Neural progenitor cell (in vitro differentiated cells): ENCODE measurements at places on chromosomes 2 and 18.

- DNase-seq = no peak
Observed at GRCh38 chr2:126187668-126188067, 468.3 kb upstream of the GYPC start.

- DNase-seq = no peak
Observed at GRCh38 chr2:148461876-148462275, 182.7 kb upstream of the EPC2 start.

GRCh38 chr2:234969306-234970098 lies 17.7 kb downstream of the SH3BP4 start:
- no peak for DNase-seq

DNA sequence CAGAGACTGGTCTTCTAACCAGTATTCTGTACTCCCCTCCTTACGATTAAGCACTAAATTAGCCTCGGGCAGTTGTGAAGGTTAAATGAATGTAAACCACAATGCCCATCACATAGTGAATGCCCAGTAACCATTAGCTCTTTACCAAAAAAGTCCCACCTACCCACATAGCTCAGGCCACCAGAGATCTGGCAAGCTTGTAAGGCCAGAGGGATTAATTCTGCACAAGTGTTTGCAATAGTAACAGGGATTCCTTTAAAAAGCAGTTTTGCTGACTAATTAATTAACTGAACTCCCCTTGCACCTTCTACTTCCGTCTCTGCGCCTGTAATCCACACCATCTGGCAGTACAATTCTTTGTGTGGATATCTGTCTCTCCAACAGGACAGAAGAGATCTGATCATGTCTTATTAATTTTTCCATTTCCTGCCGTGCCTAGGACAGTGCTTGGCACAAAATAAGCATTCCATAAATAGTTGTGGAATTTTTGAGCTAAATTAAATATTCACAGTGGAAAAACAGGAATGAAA lies 36.2 kb upstream of the IGFBP2 start:
- no peak for DNase-seq

- DNase-seq = no peak
Observed at GRCh38 chr2:215517391-215517790, 81.5 kb upstream of the FN1 start.
